Stimulated activated CD4-positive, alpha-beta T cell treated with anti-CD3 and anti-CD28 coated beads, TNF-alpha, amount 100 ng/mL, for 1 hour (primary cell): ENCODE measurements at places on chromosomes 4 and X.

DNA sequence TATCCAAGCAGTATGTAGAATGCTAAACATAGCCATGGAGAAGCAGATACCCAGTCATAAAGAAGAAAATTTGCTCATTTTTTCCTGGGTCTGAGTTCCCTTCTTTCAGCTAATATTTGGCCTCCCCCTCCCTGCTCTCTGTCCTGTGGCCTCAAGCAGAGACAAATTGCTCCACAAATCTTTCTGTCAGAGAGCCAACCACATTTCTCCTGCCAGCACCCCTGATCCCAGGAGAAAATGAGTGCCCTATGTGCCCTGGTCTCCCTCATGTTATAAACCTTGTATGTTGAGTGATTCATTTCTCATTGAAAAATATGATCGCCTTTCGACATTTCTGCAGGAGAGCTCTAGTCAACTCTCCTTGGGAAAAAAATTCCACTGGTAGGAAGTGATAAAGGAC lies 82.0 kb downstream of the TMEM156 start:
- no peak for DNase-seq

DNA sequence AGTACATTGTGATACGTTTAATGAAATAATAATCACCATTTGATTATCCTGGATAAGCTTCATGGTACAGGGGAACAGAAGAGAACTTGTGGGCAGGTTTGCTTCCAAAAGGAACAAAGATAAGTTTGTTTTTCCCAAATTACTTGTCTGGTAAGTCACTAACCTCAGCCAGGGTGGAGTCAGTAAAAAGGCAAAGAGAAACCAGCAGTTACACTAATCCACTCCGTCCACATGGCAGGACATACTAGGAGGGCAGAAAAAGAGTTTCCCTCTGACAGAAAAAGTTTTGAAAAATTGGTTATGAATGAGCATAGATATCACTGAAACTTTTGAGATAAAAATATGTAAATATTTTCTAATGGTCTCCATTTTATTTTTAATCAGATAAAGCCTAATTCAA lies 285.9 kb downstream of the IL15 start:
- no peak for DNase-seq

GRCh38 chr4:6379767-6380745 lies 92.4 kb downstream of the PPP2R2C start:
- no peak for DNase-seq

DNA sequence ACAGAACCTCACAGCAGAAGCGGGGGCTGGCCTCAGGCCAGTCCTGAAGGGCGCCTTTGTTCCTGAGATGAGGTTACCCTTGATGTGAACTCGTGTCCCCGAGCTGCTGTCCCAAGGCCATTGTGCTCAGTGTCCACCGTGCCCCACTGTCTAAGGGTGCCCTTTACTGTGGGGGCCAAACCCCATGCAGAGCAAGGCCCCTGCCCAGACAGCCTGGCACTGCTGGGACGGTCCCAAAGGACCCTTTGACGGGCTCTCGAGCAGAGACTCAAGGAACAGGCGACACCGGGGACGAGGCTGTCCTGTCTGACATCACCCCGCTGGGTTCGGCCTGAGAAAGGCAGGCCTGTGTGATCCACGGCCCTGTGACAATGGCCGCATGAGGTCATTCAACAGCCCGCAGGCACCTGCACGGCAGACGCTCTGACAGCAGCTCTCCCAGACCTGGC lies 100.6 kb downstream of the ABLIM2 start:
- DNase-seq: no peak

DNA sequence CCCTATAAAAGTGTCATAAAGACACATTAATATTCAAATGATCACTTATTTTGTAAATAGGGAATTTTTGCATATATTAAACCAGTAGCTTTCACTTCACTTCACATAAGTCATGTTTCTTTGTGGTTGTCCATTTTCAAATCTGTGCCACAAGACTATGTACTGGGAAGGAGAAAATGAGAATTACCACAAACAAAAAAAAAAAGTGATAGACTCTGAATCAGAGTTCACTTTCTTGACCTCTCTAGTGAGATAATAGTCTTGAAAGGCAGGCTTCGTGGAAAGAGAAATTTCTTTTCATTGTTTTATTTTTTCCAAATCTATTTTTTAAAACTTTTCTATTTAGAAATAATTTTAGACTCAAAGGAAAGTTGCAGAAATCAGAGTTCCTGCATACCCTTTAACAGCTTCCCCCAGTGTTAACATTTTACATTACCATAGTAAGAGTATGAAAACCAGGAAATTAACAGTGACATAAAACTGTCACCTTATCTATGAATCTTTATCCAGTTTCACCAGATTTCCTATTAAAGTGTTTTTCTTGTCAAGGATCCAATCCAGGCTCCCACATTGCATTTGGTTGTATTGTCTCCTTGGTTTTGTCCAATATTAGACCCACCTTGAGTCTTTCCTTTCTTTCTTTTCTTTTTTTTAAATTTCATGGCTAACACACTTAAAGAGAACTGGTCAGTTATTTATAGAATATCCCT lies 215.4 kb upstream of the PGRMC2 start:
- no peak for DNase-seq

DNA sequence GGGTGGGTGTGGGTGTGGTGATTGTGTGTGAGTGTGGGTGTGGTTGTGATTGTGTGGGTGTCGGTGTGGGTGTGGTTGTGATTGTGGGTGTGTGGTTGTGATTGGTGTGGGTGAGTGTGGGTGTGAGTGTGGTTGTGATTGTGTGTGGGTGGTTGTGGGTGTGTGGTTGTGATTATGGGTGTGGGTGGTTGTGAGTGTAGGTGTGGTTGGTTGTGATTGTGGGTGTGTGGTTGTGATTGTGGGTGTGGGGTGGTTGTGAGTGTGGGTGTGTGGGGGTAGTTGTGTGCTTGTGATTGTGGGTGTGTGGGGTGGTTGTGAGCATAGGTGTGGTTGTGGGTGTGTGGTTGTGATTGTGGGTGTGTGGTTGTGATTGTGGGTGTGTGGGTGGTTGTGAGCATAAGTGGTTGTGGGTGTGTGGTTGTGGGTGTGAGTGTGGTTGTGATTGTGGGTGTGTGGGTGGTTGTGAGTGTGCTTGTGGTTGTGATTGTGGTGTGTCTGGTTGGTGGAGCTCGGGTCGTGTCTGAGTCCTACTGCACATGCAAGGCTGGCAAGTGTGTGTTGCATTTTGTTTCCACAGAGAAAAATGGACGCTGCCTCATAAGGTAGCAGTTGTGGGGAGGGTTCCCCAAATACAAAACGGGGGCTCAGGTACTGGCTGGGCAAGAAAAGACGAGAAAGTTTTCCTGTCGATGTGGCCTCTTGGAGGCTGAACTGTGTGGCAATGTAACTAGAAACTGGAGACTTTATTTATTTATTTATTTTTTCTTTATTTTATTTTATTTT lies 116.7 kb downstream of the UBE2K start:
- no peak for DNase-seq

GRCh38 chr4:115292320-115293092 lies 179.1 kb upstream of the NDST4 start:
- no peak for DNase-seq

DNA sequence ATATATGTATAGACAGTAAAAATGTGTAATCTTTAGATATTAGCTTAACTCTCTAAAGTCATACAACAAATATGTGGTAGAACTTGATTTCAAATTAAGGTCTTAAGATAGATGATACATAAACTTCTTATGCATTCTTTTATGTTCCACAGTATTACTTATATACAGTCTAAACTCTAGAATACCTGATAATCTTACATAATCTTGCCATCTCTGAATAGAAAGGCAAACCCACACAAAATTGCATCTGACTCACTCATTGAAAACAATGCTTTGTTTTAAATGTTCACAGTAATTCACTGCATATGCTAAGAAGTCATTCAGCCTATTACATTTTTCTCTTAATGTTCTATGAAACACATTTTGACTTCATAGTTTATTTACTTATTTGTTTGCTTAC lies 10.1 kb downstream of the SULT1B1 start:
- no peak for DNase-seq

- no peak for DNase-seq
Measured at GRCh38 chr4:172169871-172170270, 356.7 kb downstream of the GALNTL6 start.

DNA sequence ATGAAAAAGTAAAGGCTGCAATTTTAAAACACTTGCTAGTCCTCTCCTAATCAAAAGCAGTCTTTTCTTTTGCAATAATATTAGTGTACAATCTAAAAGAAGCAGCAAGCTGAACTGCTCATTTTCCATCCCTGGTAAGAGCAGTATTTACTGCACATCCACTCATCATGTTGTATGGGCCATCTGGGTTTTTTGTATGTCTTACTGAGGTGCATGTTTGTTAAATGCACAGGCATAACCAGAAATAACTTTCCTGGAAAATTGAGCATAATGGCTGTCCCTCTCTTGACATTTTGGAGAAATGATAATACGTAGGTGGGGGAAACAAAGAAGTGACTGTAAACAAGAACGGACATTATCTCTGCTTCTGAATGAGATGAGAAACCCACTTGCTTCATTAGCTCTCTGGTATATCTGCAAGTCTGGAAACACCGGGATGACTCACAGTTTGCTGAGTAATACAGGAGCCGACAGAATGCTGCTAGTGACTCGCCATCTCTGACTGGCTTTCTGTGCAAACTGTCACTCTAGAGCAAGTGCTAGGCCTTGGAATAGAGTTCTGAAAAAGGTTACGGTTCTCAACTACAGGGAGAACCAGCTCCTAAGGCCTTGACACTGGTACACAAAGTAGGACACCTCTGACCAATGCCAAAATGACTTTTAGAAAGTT lies 85.7 kb upstream of the MTM1 start:
- DNase-seq: no peak

DNA sequence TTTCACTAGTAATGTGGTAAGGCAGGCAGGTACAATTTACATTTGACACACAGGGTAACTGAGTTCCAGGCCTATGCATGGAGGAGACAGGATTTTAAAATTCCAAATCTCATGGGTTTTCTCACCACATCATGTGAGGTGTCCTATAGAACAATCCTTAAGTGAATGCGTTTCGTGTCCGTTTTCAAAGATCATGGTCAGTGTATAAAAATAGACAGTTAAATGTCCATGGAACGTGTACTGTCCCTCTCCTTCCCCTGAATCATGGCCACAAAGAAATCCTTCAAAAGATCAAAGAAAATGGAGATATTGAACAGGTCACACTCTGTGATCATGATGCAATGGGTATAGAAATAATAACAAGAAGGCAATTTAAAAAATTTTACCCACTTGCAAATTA lies 42.0 kb downstream of the LIMCH1 start:
- no peak for DNase-seq

DNA sequence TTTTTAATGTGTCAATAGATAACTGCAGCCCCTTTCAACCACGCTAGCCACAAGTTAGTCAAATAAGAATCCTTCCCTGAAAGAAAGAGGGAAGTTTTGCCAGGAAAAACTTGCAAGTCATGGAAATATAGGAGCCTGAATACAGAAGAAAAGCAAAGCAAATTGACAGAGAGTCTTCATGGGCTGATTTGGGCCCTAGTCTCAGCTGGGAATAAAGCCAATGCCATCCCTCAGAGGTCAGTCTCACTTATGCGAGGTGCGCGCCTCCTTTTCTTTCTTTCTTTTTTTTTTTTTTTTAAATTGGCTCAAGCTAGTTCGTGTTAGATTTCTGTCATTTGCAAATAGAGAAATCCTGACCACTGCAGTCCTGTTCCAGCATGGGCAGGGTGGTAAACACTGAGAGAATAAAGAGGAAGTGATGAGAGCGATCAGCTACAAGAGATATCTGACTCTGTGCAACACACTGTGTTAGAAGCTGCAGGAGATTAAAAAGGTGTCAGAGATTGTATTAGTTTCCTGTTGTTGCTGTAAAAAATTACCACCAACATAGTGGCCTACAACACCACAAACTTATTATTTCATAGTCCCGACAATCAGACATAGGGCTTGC lies 299.7 kb downstream of the LDB2 start:
- no peak for DNase-seq

GRCh38 chr4:168092176-168092712 lies at the start of gene ANXA10:
Gene ANXA10 (plus strand): TSS chr4:168092537. CDS start chr4:168092701, 164 bp downstream.
- DNase-seq: no peak

- DNase-seq: no peak
Measured at GRCh38 chr4:153209410-153209809, 5.2 kb downstream of the TRIM2 start.

GRCh38 chr4:88759039-88759894 lies 61.6 kb upstream of the NAP1L5 start:
- DNase-seq: no peak

DNA sequence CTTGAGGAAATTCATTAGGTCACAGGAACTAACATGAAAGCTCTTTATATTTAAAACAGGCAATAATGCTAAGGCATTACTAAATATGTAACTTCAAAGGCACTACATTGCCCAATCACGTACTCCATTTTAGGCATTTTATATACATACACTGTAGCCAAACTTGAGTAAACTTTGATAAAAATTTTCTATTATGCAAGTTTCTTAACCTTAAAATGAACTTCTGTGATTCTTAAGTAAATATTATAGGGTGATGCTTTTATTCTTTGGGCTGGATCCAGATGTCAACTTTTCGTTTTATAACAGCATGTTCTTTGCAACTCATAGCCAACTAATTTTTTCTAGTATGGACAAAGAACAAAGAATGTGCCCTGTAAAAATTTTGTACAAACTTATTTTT lies 28.3 kb upstream of the MAP9 start:
- no peak for DNase-seq

DNA sequence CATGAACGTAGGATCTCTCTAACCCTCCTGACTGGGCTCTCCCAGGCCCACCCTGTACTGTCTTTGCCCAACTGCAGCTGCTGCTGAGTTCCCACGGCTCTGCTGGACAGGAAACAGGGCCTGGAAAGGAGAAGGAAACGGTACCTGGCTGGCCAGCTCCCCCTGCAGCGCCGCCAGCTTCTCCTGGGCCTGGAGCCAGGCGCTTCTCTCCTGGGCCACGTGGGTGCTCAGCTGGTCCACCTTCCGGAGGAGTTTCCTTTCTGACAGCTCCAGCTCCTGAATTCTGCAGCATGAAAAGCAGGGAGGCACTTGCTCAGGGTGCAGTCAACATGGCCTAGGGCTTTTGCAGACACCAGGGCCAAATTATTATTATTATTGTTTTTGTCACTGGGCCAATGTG lies 6.5 kb downstream of the C4orf50 start:
- no peak for DNase-seq
